ENCODE measurements at places on chromosomes 13 and 19.
A peak's percentile ranks its signal among the peaks of the same experiment; 100 is the strongest.

DNA sequence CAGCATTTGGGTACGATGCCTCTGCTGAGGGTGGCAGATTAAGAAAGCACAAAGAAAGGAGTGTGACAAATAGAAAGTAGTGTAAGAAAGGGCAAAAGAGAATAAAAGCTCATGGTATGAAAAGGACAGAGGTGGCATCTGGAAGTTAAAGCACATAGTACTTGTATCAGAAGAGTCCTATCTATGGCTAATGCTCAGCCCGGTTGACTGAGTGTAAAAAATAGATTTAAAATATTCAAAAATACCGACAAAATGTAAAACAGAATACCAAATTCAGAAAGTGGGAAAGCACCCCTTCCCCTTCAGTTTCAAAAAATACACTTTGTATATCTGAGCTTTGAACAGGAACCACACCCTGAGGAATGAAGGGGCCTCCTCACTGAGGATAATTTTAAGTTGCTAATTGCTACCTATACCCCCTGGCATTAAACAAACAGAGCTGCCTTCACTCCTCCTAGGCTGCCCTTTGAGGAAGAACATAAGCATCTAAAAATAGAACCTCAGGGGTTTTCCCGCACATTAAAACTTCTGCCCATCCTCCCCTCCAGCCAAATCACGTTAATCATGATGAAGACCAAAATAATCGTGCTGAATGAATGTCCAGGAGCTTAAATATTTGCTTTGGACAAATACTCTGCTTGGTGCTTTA is 43.3 kb downstream of the DLEU7 start:
- DNase-seq, result no peak

GRCh38 chr13:81302677-81303076 is 961.8 kb upstream of the SPRY2 start:
- DNase-seq, result no peak

DNA sequence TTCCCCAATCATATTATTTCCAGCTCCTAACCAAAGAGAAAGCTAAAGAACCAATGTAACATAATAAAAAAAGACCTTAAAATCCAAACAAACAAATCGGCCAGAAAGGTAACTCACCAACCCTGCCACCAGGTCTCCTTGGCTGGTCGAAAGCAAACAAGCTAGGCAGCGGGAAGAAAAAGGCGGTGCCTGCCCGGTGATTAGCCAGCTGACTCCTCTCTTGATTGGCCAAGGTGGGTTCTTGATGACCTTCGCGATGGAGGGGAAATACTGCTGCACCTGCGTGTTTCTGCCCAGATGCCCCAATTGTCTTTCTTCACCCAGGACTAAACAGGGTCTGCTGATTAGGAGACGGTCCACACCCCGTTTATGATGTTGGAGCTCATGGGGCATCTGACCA is at the start of gene NLRP11:
TSS of gene NLRP11 (minus strand) at position 154 of the 400 bp plus-strand sequence. CDS start 13,825 bp downstream, outside the sequence.
- no peak for DNase-seq

- DNase-seq, result no peak
Measured at GRCh38 chr13:99153219-99153618, 47.4 kb upstream of the UBAC2 start.

DNA sequence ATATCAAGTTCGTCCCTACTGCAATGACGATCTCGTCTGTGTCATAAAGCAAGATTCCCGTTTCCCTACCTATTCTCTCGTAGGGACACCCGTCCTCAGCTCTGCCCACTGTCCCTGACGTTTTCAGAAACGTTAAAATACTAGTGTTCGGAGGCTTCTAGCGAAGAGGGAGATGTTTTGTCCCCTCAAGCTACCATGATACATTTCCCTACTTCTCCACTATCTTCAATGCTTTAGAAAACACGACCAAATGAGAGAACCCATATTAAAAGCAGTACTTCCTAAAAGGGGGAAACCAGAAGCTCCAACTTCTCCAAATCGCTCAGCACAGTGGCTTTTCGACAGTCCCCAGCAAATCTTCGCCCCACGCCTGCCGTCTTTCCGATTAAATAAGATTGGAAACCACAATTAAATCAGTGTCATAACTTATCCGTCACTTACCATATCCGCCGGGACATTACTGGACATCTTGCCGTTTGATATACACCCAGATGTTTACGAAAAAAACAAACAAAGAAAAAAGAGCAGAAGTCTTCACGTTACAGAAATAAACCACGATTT is 1.3 kb downstream of the UBL3 start:
- DNase-seq, result no peak

GRCh38 chr19:36215276-36216123 is 594 bp downstream of the ZNF146 start:
- no peak for DNase-seq

- DNase-seq, result no peak
Measured at GRCh38 chr13:49319551-49319950, 71.8 kb downstream of the CDADC1 start.

DNA sequence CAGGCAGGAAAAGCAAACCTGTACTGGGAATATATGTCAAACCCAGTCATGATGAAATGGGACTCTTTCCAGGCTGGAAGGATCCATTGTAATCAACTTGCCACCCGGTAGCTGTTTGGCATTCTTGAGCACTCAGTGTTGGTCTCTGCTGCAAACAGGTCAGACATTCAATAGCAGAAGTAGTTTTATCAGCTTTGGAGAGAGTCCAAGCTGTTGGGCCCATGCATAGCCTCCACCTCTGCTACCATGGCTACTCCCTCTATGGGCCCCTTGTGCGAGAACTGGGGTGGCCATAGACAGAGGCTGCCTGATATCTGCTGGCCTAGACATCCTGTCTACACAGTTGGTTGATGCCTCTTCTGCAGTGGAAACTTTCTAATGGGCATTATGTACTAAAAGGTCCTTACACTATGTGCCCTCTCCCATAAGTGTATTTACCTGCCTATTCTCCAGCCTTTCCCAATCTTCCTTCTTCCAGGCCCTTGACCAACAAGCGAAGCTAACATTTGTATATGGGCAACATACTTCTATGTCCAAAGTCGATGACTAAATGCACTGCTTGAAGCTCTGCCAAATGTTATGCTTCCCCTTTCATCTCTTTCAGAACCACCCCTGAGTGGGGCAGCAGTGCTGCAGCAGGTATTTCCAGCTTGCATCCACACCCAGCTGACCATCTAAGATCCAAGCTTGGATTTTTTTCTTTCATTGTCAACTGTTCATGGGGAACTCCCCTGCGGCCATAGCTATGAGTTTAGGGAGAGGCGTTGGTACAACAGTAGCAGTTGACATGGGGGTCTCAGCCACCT is 5.3 kb upstream of the RNF6 start:
- no peak for DNase-seq

DNA sequence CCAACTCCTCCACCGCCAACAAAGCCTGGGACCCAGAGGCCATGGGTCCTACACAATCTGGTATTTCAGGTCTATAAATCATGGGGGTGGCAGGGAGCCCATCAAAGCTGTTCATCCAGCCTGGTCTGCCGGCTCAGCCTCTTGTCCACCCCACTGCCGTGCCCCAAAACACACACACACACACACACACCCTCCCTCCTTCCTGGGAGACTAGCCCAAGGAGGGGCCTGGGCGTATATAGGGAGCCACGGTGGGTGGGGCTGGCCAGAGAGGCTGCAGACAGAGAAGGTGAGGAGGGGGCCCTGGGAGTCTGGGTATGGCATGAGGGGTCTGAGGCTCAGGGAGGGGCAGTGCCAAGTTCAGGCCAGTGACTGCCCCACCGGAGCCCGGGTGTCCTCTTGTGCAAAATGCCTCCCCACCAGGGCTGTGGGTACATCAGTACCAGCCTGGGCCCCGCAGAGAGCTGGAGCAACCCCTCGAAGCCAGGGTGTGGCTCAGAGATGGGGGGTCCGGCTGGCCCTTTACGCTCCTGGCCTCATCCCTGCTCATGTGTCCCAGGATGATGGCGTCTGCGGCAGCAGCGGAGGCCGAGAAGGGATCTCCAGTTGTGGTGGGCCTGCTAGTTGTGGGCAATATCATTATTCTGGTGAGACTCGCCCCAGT is at the start of gene UPK1A:
TSS of gene UPK1A (plus strand) at position 267 of the 663 bp plus-strand sequence. CDS start at position 563, 296 bp downstream.
- DNase-seq, result no peak

DNA sequence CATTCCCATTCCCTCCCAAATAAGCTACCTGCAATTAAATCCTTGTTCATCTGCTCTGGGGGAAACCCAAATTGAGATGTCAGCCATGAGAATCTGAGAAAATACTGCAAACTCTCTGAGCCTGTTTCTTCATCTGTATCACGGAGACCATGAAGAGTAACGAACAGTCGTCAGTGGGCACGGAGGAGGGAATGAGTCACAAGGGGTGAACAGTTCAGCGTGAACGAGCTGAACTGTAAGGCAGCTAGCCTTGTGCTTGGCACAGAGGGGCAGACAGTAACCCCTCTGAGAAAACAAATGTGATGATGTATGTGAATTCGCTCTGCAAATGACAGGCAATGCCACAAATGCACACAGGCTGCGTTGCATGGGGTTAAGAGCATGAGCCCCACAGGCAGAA is 288.7 kb downstream of the FOXO1 start:
- DNase-seq, result no peak

DNA sequence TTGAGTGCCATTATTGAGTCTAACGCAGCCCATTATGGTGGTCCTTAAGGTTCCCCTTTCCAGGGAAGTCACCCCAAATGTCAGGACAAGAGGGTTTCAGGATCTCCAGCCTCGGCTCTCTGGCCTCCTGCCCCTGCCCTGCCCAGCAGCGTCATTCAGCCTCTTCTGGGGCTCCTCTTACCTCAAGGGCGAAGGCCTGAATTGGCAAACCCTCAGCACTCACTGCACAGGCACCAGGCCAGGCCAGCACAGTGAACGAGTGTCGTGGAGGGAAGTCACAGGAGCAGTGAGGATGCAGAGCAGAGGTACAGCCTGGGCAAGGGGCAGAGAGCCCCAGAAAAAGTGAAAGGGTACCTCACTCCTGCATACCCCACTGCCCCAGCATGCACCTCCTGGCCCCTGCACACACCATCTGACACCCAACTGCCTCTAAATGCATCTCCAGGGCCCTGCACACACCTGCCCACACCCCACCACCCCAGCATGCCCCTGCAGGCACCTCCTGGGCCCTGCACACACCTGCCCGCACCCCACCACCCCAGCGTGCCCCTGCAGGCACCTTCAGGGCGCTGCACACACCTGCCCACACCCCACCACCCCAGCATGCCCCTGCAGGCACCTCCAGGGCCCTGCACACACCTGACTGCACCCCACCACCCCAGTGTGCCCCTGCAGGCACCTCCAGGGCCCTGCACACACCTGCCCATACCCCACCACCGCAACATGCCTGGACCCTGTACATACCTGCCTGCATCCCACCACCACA is 19.8 kb downstream of the SLC25A42 start:
- no peak for DNase-seq

- peak; percentile 31 for DNase-seq
Measured at GRCh38 chr13:75357576-75358289, 124.2 kb downstream of the TBC1D4 start.

GRCh38 chr13:99967498-99967868 is 4.1 kb downstream of the ZIC5 start:
- DNase-seq, result no peak

DNA sequence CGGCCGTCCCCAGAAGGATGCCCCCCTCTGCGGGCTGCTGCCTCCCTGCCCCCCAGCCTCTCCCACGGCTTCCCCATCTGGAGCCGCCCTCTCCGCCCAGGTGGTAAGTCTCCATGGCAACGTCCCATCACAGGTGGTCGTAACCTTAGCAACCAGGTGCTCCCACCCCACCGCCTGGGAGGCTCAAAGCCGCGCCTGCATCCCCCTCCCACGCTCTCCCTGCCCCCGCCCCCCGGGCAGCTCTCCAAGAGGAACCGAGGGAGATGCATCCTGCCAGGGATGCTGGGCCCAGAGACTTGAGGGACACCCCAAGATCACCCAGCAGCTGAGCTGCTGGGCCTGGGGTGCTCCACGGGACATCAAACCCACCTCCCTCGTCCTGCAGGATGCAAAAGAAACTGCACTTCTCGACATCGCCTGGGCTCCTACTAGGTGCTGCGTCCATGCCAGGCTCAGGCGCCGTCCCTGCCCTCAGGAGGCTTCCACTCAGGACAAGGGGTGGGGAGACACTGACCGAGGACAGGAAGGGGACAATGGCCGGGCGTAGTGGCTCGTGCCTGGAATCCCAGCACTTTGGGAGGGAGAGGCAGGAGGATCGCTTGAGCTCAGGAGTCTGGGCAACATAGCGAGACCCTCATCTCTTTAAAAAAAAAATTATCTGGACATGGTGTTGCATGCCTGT is 5.0 kb upstream of the LINGO3 start:
- no peak for DNase-seq

DNA sequence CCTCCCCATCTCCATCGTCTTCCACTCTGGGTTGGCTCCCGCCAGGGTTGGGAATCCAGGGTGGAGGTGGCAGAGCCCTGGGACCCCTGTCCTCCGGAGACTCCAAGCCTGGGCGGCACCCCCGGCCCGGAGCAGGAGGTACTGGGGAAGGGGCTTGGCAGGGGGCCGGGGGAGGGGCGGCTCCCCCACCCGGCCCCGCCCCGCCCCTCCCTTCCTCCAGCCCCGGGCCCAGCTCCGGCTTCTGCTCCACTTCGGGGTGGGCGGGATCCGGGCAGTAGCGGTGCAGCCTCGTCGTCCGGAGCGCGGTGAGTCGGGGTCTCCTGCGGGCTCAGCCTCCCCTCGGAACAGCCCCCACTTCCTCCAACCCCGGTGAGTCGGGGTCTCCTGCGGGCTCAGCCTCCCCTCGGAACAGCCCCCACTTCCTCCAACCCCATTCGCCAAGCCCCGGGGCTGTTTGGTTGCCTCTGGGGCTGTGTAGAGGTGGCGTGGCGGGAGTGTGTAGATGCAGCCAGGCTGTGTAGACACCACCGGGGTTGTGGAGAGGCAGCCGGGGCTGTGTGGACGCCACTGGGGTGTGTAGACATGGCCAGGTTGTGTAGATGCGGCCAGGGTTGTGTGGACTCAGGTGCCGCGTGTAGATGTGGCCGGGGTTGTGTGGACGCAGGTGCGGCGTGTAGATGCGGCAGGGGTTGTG is at the start of gene TMPRSS9:
TSS of gene TMPRSS9 (plus strand) at position 274 of the 694 bp plus-strand sequence. CDS start 29,521 bp downstream, outside the sequence.
- DNase-seq, result no peak

DNA sequence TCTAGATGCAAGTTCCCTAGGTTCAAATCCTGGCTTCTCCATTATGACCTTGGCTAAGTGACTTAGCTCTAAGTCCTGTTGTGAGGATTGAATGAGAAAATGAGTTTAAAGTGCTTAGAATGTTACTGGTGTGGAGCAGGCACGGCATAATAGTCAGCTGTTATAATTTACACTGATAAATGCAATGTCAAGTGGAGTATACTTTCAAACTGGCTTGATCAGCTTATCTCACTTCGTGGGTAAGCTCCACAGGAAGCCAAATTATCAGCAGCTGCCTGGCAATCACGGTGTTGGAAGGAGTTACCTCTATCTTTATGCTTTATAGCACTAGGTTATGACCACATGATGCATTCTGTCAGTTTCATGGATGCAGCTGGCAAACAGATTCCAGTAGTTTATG is 272.8 kb downstream of the OLFM4 start:
- no peak for DNase-seq

- no peak for DNase-seq
Measured at GRCh38 chr19:35074426-35075201, 33.1 kb downstream of the HPN start.

DNA sequence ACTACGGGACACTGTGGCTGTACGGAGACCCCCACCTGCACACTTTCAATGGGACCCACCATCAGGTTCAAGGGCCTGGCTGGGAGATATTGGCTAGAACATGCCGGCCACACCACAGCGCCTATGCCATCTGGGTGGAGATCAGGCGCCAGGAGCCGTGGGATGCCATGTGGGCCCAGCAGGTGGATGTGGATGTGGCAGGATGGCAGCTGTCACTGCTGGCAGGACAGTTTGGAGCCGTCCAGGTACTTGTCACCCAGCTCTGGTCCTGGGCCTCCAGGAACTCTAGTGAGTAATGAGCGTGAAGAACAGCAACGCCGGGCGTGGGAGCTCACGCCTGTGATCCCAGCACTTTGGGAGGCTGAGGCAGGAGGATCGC is 15.7 kb upstream of the FXYD3 start:
- no peak for DNase-seq

GRCh38 chr19:13238891-13239534 is 88.8 kb downstream of the IER2 start:
- no peak for DNase-seq

Measured in GM12892 (cell line).